G401 (cell line): ENCODE measurements at places on chromosomes 12 and 14.

DNA sequence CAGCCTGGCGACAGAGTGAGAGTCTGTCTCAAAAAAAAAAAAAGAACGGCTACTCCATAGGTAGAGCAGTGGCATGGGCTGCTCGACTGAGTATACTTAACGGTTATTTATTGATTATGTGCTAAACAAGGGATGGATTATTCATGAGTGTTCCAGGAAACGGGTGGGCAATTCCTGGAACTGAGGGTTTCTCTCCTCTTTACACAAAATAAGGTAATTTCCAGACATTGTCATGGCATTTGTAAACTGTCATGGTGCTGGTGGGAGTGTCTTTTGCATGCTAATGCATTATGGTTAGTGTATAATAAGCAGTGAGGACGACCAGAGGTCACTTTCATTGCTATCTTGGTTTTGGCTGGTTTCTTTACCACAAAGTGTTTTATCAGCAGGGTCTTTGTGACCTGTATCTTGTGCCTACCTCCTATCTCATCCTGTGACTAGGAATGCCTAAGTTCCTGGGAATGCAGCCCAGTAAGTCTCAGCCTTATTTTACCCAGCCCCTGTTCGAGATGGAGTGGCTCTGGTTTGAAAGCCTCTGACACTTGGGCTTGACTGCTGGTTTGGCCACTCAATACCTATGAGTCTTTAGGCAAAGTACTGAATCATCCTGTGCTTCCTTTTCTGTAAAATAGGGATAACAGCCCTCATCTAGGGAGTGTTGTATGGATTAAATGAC lies 3.2 kb downstream of the DGLUCY start:
- no peak for DNase-seq

DNA sequence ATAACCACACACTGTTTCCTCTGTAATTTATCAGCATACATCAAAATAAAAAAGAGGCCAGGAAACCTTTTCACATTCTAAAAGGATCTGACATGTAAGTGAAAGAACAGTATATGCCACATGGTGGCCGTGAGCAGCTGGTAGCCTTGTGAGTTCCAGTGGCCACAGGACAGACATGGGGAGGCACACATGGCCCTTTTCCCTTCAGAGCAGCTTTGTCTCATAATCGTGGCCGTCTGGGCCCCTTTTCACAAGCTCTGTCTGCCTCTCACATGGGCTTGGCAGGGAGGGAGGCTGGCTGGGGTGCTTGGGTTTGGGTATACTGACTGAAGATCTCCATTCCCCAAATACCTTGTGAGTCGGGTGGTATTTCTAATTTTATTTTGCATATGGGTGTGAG lies 1.5 kb upstream of the ZDHHC22 start:
- DNase-seq = peak; percentile 79

GRCh38 chr14:26761532-26761931 lies 163.7 kb upstream of the NOVA1 start:
- no peak for DNase-seq

DNA sequence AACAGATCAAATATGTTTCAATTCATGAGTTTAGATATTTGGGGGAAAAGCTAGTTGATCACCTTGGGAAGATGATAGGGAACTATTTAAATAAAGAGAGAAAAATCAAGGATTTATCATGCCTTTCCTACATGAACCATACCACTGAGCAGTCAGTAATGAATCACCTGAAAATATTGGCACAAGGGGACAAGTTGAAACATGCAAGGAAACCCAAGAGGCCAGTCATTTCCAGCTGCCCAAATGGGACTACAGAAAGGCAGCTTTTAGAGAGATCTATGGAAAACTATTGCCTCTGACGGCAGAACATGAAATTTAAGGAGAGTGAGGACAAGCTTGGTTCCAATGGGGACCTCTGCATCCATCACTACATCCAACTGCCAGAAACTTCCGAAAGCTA lies 14.1 kb upstream of the ETV6 start:
- no peak for DNase-seq

GRCh38 chr12:115956236-115956635 lies 321.3 kb downstream of the MED13L start:
- peak; percentile 90 for DNase-seq

DNA sequence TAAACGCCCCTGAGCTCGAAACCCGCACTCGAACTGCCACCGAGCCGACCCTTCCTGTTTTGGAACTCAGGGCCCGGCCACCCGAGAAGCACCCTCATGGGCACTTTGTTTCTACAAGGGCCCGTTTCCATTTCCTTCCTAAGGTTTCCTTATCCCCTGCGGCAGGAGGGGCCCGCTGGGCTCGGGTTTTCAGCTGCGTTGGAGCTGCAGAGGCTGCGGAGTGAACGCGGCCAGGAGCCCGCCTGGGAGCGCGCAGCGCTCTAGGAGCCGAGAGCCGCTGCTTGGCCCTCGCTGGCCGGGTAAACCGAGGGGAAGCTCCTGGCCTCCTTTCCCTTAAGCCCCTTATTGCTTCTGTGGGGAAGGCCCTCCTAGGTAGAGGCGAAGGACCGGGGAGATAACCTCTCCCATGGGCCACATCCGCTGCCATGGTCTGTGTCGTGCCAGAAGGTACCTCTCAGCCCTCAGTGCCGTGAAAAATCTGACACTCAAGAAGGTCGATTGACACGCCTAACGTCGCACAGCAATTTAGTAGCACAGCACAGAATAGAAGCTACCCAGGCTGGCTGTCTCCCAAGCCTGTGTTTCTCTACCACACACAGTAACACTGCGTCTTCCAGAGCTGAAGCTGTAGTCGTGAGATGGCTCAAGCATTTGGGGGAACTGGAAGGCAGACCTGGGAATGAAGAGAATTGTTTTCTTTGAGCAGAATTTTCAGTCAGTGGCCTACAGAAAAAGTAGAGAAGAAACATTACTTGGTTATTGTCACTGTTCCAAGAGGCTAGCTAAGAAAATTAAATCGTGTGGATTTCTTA lies 12.9 kb upstream of the CALM1 start:
- peak; percentile 82 for DNase-seq
